Heart left ventricle (tissue), 16 donors: ENCODE measurements at places on chromosomes 6 and 20. TPM values are rescaled to one million over a fixed set of nuclear protein-coding genes. Genes with fewer than 3 reads are reported as not detected.

The TP53TG5 gene
- total RNA-seq: 0.58 TPM

The LY6G6F gene
- not detected for total RNA-seq

The ZNF831 gene
- total RNA-seq: 0.07 TPM

The PNLDC1 gene
- total RNA-seq: 0.19 TPM

The VGLL2 gene
- not detected for total RNA-seq

The FILIP1 gene
- 131 TPM for total RNA-seq

The CD109 gene
- 30.5 TPM for total RNA-seq

The TNFRSF21 gene
- 4.8 TPM for total RNA-seq

The ABHD16B gene
- total RNA-seq: not detected

The CFAP61 gene
- 67.7 TPM for total RNA-seq

The EYS gene
- total RNA-seq: 0.27 TPM

The C6orf58 gene
- total RNA-seq: not detected

The RAD21L1 gene
- total RNA-seq: not detected

The CLPSL2 gene
- not detected for total RNA-seq

The SLC22A23 gene
- total RNA-seq: 9.0 TPM

The ZNF343 gene
- total RNA-seq: 6.4 TPM

The SNAP25 gene
- not detected for total RNA-seq

The CTCFL gene
- total RNA-seq: not detected

The MANEA gene
- total RNA-seq: 6.9 TPM

The GABRR1 gene
- not detected for total RNA-seq

The HMGCLL1 gene
- total RNA-seq: 1.1 TPM

The PAQR8 gene
- total RNA-seq: 3.5 TPM

The FGD2 gene
- total RNA-seq: 4.6 TPM

The CLVS2 gene
- total RNA-seq: not detected

The DEFB127 gene
- not detected for total RNA-seq

The LCA5 gene
- 2.2 TPM for total RNA-seq

The NR2E1 gene
- total RNA-seq: not detected

The ABHD12 gene
- 37.6 TPM for total RNA-seq

The OR2H2 gene
- not detected for total RNA-seq

The PROCR gene
- total RNA-seq: 15.6 TPM

The BANF2 gene
- not detected for total RNA-seq

The PXDC1 gene
- 38.5 TPM for total RNA-seq

The NOTCH4 gene
- 23.7 TPM for total RNA-seq

The NKAIN2 gene
- total RNA-seq: 0.20 TPM

The WFDC6 gene
- total RNA-seq: not detected

The SLC44A4 gene
- not detected for total RNA-seq

The NRSN1 gene
- total RNA-seq: not detected

The PRSS16 gene
- not detected for total RNA-seq

The SPATS1 gene
- not detected for total RNA-seq

The POLR1H gene
- 18.7 TPM for total RNA-seq

The DDX43 gene
- 0.11 TPM for total RNA-seq

The BPIFA1 gene
- not detected for total RNA-seq

The SLC22A7 gene
- total RNA-seq: not detected

The CCN6 gene
- not detected for total RNA-seq

The EFCAB8 gene
- total RNA-seq: 0.08 TPM

The FHL5 gene
- total RNA-seq: 5.7 TPM

The SEMG1 gene
- not detected for total RNA-seq

The IFT52 gene
- 15.5 TPM for total RNA-seq
